Motor neuron (in vitro differentiated cells): ENCODE measurements at places on chromosomes 4 and X. TPM values are rescaled to one million over a fixed set of nuclear protein-coding genes. Genes with fewer than 3 reads are reported as not detected.

CSAG1 gene
- not detected in 2 replicates for total RNA-seq

RNF150 gene
- total RNA-seq: 4.9 and 5.7 TPM in 2 replicates

- ATAC-seq: no peak
Observed at GRCh38 chrX:48791063-48791820, 4.9 kb downstream of the GATA1 start.

- ATAC-seq: no peak
Observed at GRCh38 chr4:121642292-121642691, 54.5 kb downstream of the ANXA5 start.

GRCh38 chr4:119025420-119025819 is 110.2 kb upstream of the MYOZ2 start:
- ATAC-seq: peak; percentile 82

DNA sequence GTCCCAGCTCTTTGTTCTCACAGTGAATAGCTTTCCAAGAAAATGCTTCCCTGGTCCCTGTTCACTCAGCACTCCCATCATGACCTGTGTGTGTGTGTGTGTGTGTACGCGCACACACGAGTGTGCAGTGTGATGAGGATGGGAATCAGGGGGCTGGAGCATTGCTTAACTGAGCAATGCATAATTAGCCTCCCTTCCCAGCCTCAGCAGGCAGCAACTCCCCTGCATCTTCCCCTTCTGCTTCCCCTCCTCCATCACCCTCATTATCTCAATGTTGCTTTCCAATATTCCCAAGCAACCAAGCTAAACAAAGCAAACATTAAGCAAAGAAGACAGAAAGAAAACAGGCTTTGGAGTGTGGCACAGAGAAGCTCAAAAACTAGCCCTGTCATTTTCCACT is 137.0 kb downstream of the RBM47 start:
- peak; percentile 45 for ATAC-seq

GRCh38 chr4:63349674-63350025 is 1059.6 kb downstream of the TECRL start:
- no peak for ATAC-seq

GRCh38 chrX:153781428-153782047 is 697 bp downstream of the SRPK3 start:
- peak; percentile 17 for ATAC-seq

- ATAC-seq: no peak
Observed at GRCh38 chrX:110056419-110056818, 53.5 kb downstream of the TMEM164 start.
